ENCODE measurements at places on chromosomes 1 and 21.

DNA sequence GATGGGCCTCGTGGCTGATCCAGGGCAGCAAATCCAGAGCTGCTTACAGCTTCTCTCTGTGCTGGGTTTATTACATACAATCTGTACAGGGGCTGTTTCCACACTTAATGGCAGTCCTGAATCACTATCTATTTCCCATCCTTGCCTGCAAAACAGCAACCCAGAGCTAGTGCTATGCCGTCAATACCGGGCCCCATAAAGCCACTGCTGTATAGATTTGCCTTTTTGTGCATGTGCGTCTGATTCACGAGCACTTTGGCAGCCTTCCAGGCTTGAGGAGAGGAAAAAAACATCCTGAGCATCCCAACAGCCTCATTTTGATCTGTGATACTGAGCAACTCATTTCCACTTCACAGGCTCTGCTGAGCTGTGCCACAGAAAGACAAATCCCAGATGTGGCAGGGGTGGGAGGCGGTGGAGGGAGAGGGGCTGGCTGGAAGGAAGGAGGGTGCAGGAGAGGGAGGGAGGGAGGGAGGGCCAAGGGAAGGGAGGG, 65.2 kb upstream of the TARBP1 start:
- peak; percentile 29 for DNase-seq

GRCh38 chr1:221637641-221638041, 104.2 kb downstream of the DUSP10 start:
- DNase-seq: no peak

DNA sequence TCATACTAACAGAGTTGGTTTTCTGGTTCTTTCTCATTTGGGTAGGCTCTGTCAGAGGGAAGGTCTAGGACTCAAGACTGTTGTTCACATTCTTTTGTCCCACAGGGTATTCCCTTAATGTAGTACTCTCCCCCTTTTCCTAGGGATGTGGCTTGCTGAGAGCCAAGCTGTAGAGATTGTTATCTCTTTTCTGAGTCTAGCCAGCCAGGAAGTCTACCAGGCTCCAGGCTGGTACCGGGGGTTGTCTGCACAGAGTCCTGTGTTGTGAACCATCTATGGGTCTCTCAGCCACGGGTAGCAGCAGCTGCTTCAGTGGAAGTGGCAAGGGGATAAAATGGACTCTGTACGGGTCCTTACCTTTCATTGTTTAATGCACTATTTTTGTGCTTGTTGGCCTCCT, 226.4 kb downstream of the LBR start:
- DNase-seq: no peak

GRCh38 chr1:31570906-31571305, 5.4 kb upstream of the TINAGL1 start:
- no peak for DNase-seq

DNA sequence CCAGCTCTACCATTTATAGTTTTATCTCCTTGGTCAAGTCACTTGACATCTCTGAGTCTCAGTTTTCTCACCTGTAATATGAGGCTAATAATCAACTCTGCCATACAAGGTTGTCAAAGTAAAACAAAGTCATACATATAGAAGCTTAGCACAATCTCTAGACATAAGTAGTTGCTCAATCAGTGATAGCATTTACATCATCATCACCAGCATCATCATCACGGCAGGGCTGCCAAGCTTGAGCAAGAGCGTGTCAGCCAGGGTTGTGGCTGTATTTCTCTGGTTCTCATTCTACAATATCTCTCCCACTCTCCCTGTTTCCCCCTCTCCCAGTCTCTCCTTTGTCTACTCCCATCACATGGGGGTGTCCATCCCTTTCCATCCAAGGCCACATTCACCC, 41.7 kb upstream of the COA6 start:
- no peak for DNase-seq

- DNase-seq: no peak
Observed at GRCh38 chr1:94903280-94904009, 23.5 kb downstream of the CNN3 start.

DNA sequence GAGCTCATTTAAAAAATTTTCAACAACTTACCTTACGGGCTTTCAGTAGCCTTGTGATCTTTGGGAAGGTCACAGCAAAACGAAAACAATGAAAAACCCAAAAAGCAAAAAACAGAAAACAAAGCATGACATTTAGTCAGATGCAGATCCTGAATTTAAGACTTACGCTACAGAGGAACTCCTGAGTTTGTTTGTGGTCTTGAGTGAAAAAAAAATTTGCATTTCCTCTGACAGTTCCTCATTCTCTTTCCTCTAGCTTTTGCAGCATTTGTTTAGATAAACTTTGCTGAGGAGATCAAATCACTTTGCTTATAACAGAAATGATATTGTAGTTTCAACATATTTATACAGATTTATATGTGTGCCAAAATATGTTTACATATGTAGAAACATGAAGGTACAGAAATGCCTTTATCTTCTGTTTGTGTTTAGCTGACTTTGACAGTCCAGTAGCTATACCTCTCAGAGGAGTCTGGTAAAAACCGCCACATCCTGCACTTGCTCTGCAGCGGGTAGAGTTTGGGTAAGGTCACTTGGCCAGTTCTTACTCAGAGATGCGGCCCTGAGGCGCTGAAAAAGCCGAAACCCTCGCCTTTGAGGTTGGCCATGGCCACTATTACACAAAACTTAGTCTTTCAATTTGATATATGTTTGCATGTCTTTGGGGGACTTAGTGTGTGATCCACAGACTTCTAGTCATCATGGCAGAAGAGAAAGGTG, 142.5 kb downstream of the TNR start:
- no peak for DNase-seq

- DNase-seq: no peak
Observed at GRCh38 chr1:57058652-57059501, 93.1 kb upstream of the C8B start.

DNA sequence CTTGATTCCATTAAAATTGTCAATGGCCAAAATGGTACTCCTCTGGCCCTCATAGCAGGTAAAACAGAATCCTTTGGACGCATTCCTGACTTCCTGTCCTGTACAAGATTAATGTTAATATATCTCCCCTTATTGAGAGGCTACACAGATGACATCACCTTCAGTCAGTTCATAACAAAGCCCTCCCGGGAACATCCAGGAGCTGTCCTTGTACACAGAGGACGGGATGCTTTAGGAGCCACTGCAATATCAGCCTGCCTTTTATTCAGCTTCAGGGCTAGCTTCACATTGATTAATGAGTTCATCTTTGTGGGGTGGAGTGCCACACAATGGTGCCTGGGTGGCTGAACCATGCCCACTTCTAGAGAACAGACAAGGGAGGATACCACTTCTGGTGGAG, 235.1 kb downstream of the NRIP1 start:
- no peak for DNase-seq

- no peak for DNase-seq
Observed at GRCh38 chr1:202952818-202953217, 5.3 kb downstream of the ADIPOR1 start.

DNA sequence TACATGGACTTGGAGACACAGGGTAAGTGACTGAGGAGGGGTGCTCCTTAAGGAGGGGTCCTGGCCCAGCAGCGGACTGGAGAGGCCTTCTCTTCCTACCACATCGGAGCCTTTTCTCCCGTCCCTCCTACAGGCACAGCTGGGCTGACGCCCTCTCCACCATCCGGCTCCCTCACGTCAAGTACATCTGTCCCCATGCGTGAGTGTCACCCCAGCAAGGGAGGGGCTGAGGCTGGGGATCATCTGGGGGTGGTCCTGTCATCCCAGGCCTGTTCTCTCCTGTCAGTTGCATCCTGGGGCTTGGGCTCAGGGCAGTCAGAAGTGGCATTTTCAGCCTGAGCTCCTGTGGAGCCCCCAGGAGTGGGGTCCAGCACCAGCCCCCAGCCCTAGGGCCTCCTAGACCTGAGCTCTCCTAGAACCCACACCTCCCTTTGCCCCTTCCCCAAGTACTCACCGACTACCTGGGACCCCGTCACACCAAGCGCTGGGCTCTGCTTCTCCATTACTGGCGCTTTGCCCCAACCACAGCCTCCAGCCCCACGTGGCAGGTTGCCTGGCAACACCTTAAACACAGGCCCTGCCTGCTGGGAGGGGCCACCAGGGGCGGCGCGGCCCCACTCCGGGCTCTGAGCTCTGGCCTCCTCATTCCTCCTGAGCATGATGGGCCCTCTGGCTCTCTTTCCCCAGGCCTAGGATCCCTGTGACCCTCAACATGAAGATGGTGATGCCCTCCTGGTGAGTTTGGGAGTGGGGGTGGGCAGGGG, 2.3 kb downstream of the LYPLA2 start:
- DNase-seq: no peak

DNA sequence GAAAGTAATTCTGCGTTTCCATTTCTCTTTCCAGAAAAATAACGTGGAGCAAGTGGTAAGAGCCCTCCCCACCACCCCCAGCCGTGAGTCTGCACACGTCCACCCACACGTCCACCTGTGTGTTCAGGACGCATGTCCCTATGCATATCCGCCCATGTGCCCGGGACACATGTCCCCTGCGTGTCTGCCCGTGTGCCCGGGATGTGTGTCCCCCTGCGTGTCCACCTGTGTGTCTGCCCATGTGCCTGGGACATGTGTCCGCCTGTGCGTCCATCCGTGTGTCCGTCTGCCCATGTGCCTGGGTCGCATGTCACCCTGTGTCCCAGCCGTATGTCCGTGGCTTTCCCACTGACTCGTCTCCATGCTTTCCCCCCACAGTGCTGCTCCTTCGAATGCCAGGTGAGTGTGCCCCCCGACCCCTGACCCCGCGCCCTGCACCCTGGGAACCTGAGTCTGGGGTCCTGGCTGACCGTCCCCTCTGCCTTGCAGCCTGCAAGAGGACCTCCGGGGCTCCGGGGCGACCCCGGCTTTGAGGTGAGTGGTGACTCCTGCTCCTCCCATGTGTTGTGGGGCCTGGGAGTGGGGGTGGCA, 5.6 kb downstream of the COL6A1 start:
- DNase-seq: no peak

DNA sequence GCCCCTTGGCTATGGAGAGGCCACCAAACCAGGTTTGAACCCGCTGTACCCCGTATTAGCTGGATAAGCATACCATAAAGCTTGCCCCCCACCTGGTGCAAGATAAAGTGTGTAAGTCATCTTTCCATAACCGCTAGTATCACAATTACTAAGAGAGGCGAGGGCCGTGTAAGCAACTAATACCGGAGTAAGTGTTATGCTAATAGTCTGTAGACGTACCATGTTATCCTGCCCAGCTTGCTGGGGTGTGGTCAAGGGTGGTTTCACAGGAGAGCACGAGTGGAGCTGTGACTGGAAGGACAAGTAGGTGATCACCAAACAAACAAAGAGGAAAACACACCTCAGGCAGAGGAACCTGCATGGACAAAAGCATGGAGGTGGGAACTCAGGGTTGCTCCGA, 3.6 kb upstream of the TNFRSF1B start:
- DNase-seq: no peak

DNA sequence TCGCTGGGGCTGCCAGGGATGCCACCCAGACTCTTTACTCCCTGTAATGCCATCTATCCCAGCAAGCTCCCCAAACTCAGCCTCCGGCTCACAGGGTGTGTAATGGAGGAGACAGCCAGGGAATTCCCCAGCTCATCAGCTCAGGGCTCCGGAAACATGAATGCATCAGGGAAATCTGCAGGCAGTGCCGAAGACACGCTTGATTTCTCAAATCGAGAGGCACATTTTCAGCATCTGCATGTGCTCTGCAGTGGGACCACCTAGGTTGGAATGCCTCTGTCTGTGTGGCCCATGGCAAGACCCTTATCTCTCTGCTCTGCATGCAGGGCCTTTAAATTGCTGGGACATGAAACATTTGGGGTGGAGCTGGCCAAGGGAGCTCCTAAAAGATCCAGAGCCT, 170.1 kb downstream of the TRABD2B start:
- no peak for DNase-seq

DNA sequence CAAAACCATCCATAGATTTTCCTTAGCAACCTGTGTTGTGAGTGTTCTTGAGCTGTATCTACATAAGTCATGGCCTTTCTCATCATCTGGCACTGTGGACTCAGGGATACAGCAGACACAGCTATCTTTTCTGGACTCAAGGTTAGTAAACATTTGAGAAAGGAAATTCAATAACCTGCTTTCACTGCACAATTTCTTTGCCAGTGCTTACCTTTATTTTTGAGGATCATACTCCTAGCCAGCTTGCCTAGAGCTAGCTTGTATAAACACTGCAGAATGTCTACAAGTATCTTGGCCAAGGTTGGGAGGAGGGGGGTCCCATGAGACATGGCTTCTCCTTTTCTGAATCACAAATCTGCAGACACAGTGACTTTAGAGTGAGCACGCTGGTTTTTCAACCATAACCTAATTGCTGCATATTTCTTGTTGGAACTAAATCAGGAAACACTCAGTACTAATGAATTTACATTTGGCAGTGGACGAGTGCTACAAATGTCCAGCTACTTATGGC, 27.2 kb downstream of the ADAMTS5 start:
- no peak for DNase-seq

DNA sequence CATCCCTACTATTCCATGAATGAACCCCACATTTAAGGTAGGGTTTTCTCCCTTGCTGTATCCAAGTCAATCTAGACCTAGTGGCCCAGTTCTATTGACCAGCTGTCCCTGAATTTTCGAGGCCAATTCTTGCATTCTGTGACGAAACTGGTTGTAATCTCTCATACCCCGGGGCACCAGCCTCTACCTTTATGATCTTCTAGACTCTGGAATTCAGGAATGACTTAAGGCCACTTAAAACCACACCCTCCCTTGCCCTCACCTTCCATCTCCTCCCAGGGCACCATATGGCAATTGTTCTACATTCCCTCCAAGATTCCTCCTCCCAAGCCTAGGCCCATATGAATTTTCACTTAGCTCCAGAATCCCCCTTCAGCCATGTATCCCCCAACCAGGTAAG, 48.9 kb downstream of the RHOU start:
- no peak for DNase-seq

DNA sequence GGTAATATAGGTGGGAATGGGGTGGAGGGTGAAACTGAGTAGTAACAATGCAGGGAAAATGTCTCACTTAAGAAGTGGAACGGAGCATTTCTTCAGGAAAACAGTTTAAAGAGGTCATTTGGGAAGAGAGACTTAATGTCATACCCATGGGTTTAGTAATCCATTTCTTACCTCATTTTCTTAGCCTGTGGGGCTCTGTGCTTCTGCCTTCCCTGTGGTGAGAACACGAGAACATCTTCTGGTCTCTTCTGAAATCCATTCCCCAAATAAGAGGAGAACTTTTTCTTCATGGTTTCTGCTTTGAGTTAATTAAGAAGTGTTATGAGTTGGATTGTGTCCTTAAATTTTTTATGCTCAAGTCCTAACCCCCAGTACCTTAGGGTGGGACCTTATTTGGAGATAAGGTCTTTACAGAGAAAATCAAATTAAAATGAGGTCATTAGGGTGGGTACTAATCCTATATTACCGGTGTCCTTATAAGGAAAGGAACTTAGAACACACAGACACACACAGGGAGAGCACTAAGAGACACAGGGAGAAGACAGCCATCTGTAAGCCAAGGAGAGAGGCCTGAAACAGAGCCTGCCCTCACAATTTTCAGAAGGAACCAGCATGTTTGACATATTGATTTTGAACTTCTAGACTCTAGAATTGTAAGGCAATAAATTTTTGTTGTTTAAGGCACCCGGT, 5.4 kb downstream of the CCDC190 start:
- no peak for DNase-seq

GRCh38 chr21:16363518-16363917, 633.7 kb downstream of the USP25 start:
- DNase-seq: no peak

Measured in activated CD8-positive, alpha-beta memory T cell treated with anti-CD3 and anti-CD28 coated beads for 1 hour (primary cell).